GM12892 (cell line): ENCODE measurements at places on chromosomes 16 and 17.

GRCh38 chr17:79114458-79115301 lies 40.1 kb downstream of the ENGASE start:
- DNase-seq, result no peak

DNA sequence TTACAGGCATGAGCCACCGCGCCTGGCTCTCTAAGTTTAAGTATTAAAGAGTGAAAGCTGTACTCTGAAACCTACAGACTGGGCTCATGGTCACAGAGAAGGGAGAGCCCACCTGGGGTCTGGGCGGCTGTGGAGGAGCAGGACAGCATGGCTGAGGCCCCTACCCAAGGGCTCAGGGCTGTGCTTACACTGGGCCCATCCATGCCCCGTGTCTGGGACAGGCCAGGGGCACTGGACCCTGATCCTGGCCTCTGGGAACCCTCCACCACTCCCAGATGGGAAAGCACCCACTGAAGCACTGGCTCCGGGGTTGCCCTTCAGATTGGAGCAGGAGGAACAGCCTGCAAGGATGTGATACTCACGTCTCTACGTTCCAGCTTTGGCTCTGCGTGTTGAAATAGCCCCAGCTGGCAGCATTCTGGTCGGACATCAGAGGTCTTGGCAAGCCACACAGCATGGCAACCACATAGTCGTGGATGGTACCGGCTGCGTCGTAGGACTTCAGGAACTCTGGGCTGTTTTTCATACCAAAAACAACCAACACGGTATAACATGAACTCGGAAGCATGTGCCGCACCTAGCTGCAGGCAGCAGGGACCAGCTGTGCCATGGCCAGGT lies 13.0 kb downstream of the SHPK start:
- DNase-seq, result no peak

GRCh38 chr17:77145224-77145611 lies 4.4 kb downstream of the SEC14L1 start:
- DNase-seq, result no peak

- no peak for DNase-seq
These were observed 138.6 kb downstream of the CDH11 start for GRCh38 chr16:64983231-64983630.

DNA sequence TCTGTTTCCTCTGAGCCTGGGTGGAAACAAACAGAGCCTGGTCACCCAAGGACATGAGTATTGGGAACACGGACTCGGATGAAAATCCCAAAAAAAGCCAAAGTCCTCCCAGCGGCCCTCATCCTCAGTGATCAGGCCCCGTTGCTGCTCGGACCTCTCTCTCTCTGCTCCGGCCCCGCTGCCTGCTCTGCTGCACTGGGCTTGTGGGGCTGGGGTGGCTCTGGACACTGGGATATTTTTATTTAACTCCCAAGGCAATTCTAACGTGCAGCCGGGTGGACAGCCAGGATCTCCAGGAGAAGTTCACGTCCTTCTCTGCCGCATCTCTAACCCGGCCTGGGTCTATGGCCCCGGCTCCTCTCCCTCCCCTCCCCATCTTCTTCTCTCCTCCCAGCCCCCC lies 280.9 kb upstream of the TNRC6C start:
- DNase-seq, result no peak

DNA sequence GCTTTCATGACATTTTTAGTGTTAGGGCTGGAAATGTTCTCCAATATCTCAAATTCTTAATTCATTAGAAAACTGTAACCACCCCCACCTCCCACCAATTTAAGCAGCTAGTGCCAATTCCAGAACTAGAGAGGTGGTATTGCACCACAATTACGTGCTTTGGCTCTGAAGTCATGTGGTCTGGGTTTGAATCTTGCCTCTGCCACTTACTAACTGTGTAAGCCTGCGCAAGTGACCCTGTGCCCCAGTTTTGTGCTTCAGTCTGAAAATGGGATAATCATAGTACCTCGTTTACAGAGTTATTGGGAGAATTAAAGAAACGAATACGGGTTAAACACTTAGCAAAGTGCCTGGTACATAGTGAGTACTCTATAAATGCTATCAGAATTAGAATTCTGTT lies 14.2 kb upstream of the MPHOSPH6 start:
- no peak for DNase-seq

GRCh38 chr16:69150146-69150865 lies 17.9 kb downstream of the UTP4 start:
- peak; percentile 32 for DNase-seq

GRCh38 chr17:68822719-68823289 lies 132.4 kb downstream of the ABCA8 start:
- DNase-seq, result no peak

- DNase-seq, result no peak
These were observed 24.7 kb upstream of the CES5A start for GRCh38 chr16:55899857-55900256.

DNA sequence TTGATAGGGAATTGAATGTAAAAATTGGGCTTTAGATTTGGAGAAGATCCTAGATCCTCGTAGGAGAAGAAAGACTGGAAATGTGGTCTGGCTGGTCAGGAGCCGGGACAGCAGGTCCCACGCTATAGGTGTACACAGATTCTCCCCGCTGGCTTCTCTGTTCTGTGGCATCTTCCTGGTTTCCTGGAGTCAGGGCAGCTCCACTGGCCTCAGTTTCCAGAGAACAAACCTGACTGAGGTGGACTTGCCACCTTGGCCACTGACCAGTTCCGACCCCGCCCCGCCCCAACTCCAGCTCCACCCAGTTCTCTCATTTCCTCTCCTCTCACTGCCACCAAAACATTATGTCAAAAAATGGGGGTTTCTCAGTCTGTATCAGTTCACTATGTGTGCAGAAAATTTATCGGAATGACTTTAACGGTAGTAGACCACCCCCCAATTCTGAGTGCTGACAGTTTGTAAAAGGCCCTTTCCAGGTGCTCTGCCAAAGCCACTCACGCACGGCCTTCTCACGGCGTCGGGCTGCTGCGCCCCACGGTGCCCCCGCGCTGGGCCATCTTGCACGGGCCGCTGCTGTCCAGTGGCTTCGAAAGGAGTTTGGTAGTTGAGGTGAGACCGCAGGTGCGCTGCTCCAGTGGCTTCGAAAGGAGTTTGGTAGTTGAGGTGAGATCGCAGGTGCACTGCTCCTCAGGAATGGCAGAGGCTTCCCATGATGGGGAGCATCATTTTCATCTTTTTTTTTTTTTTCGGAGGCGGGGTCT lies 161.4 kb upstream of the CHMP6 start:
- no peak for DNase-seq

DNA sequence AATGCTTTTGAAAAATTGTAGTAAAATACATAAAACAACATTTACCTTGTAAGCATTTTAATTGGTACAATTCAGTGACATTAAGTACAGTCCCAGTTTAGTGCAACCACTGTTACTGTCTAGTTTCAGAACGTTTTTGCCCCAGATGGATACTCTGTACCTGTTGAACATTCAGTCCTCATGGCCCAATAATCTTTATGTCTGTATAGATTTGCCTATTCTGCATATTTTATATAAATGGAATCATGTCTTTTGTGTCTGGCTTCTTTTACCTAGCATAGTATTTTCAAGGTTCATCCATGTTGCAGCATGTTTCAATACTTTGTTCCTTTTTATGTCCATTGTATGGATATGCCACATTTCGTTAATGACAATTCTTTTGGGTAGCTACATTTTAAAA lies 37.2 kb downstream of the TENT4B start:
- DNase-seq, result no peak

- DNase-seq, result no peak
These were observed 189.7 kb downstream of the PRKCA start for GRCh38 chr17:66492080-66492479.

GRCh38 chr16:16118337-16118736 lies 105.0 kb downstream of the ABCC6 start:
- DNase-seq, result no peak

DNA sequence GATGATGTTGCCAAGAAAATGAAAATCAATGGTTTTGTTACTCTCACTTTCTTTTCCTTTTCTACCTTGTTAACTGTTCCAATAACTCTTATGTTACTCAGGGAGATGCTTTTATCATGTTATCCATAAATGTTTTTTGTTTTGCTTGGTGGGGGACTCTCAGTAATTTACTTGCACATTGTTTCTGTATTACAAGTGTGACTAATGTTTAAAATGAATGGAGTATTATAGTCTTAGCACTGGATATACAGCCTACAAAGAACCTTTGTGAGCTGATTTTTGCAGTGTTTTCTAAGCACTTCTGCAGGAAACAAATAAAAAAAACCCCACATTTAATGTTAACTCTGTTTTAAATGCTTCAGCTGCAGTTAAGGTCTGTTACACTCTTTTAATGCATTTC lies 12.1 kb downstream of the VMP1 start:
- DNase-seq, result no peak

GRCh38 chr16:87233928-87234327 lies 83.3 kb downstream of the C16orf95 start:
- no peak for DNase-seq

GRCh38 chr16:52404546-52404945 lies 142.4 kb downstream of the TOX3 start:
- no peak for DNase-seq

DNA sequence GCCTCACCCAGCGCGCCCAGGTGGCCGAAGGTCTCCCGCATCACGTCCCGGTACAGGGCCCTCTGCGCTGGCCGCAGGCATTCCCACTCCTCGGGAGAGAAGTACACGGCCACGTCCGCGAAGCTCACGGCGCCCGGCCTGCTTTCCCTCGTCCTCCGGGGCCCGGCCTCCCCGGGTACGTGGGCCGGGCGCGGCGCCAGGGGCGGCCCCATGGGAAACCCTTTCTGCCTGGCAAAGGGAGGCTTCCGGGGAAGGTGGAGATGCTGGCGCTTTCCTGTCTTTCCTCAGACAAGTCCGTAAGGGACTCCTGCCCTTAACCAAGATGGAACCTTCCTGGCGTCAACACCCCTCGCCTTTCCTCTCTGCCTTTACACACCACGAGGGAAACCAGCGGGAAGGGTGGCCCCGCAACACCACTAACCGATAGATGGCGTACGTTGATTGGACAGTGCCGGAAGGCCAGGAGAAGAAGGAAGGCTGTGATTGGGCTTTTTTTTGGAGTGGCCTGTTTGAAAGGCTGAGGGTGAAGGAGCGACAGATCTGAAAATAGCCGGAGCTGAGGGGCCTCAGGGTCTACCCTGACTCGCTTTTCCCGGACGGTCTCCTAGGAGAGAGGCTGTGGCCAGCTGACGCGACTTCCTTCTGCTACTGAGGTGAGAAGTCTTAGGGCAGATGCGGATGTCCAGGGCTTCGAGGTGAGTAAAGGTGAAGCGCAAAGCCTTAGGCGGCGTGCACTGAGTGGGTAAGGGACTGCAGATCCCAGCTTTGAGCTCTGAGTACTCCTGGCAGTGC lies at the start of gene ZNF785:
Gene ZNF785, minus strand, starts transcription at position 298 of the 792 bp plus-strand sequence. Its CDS starts 86 bp downstream, at position 212.
- peak; percentile 95 for DNase-seq

GRCh38 chr16:64626776-64627175 lies 495.1 kb downstream of the CDH11 start:
- DNase-seq, result no peak

DNA sequence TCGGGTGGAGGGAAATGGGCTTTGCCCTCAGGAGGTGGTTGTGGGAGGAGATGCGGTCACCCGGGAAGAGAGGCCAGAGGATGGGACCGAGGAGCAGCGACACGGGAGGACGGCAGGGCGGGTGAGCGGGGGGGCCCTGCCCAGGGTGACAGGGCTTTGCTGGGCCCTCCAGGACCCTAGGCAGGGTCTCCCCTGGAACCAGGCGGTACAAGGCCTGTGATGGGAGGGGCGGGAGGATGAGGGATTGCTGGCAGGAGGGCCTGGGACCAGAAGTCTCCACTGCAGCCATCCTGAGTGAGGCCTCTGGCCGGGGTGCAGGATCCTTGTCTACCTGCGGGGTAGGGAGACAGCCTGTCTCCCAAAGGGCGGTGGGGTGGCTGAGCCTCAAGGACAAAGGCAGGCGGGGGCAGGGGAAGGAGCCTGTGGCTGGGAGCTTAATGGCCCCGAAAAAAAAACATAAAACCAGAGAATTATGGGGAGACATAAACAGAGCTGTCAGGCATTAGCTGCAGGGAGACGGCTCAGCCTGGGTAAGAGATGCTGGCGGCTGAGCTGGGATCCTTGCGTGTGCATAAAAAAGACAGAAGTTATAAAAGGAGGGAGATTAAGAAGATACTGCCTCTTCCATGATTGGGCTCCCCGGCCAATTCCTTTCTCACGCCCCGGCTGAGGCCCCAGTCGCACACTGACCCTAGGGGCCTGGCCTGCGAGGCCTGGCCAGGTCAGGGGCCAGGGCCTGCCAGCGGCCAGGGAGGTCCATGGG lies 66.7 kb downstream of the SREBF1 start:
- DNase-seq, result no peak

GRCh38 chr16:10561001-10561400 lies 19.4 kb downstream of the EMP2 start:
- DNase-seq, result no peak

DNA sequence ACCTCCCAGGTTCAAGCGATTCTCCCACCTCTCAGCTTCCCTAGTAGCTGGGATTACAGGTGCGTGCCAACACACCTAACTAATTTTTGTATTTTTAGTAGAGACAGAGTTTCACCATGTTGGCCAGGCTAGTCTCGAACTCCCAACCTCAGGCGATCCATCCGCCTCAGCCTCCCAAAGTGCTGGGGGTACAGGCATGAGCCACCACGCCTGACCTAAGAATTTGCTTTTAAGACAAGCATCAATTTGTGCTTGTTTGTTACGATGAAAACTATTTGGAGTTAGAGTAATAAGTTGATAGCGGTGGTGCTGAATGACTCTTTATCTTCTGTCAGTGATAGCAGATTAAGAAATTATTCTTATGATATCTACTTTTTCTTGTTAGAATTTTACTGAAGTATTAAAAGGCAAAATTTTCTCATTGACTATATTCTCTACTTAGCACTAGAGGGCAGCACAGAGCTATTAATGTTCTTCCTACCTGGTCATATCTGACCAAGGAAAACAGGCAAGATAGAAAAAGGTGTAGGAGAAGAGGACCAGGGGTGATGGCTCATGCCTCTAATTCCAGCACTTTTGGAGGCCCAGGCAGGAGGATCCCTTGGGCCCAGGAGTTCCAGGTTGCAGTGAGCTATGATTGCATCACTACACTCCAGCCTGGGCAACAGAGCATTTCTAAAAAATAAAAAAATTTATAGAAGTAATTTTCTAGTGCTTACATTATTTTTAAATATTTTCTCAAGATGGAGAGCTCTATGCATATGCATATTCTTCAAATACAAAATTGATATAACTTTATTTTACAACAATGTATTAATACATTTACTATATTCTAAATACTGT lies 24.5 kb downstream of the STXBP4 start:
- DNase-seq, result no peak

GRCh38 chr16:66167564-66168291 lies 198.8 kb upstream of the CDH5 start:
- no peak for DNase-seq

GRCh38 chr17:75813081-75814020 lies 28.7 kb downstream of the UNK start:
- no peak for DNase-seq

DNA sequence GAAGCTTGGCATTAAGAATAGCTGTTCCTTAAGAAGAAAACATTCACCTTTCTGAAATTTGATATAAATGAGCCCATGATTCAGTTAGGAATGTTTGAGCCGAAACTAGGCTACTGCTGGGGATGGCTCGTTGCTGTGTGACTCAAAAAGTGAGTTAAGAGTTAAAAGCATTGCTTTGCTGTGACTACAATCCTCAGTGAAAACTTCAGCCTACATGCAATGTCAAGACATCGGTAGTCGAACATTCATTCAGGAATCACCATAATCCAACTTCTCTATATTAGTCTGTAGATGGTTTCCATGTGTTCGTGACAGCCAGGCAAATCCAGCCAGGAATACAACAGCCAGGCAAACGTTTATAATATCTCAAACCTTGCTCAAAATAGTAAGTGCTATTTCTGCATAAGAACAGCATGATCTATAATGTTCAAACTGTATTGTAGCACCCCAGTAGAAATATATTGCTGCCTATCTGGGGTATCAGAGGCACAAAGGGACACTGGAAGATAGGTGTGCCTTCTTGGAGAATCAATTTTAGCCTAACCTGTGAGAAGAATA lies 1225.1 kb downstream of the CDH8 start:
- DNase-seq, result no peak
